SK-N-SH (cell line): ENCODE measurements at places on chromosomes 6 and 20.

GRCh38 chr6:155100087-155100486 is 105.0 kb downstream of the TIAM2 start:
- H3K36me3 ChIP-seq, result no peaks in the 10 kb centered on the region
- no peak overlapping the region for H3K4me3 ChIP-seq
- peaks cover 9% of the 10 kb centered on the region; the same call in 1 of the 2 replicates for H3K4me1 ChIP-seq

- no peak for DNase-seq
- peaks cover 13% of the 10 kb centered on the region for H3K4me1 ChIP-seq
- no peaks in the 10 kb centered on the region for H3K27me3 ChIP-seq
- H3K4me3 ChIP-seq, result peak overlapping the region; percentile 85
- H3K36me3 ChIP-seq, result peaks cover 47% of the 10 kb centered on the region
Measured at GRCh38 chr6:159762681-159763293, 942 bp downstream of the ACAT2 start.

- no peak for DNase-seq
- no peak overlapping the region for H3K27ac ChIP-seq
- peaks cover 9% of the 10 kb centered on the region; the same call in 1 of the 2 replicates for H3K4me1 ChIP-seq
- no peak overlapping the region for H3K4me3 ChIP-seq
- no peaks in the 10 kb centered on the region for H3K27me3 ChIP-seq
- no peaks in the 10 kb centered on the region for H3K36me3 ChIP-seq
Measured at GRCh38 chr6:135902756-135903331, 51.3 kb downstream of the PDE7B start.

- no peaks in the 10 kb centered on the region for H3K36me3 ChIP-seq
- no peak within 1 kb of the TSS for H3K27ac ChIP-seq
- no peaks in the 10 kb centered on the region for H3K4me1 ChIP-seq
- H3K27me3 ChIP-seq, result no peaks in the 10 kb centered on the region; the same call in 1 of the 2 replicates
- peak; percentile 23 for DNase-seq
Measured at GRCh38 chr6:128882991-128883611, at the start of gene LAMA2. Gene LAMA2, plus strand, starts transcription at chr6:128883138. Its CDS starts 108 bp downstream, at chr6:128883246.

DNA sequence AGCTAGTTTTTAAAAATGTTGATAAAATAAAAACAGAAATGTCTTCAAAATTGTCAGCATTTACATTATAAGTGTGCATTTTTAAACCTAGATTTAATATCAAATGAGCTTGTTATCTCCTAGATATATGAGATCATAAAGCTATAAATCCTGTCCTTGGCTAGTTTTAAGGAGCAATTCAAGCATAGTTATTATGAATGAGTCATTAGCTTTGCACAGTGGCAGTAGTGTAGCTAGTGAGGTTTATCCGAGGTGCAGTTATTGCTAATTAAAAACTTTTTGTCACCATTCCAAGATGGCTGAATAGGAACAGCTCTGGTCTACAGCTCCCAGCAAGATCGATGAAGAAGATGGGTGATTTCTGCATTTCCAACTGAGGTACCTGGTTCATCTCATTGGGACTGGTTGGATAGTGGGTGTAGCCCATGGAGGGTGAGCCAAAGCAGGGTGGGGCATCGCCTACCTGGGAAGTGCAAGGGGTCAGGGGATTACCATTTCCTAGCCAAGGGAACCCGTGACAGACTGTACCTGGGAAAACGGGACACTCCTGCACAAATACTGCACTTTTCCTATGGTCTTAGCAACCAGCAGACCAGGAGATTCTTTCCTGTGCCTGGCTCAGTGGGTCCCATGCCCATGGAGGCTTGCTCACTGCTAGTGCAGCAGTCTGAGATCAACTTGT is 108.8 kb upstream of the SYNCRIP start:
- DNase-seq, result no peak
- H3K27me3 ChIP-seq, result no peaks in the 10 kb centered on the region
- H3K4me1 ChIP-seq, result no peaks in the 10 kb centered on the region

GRCh38 chr6:38498085-38498484 is 141.6 kb downstream of the BTBD9 start:
- H3K4me3 ChIP-seq, result no peak overlapping the region
- H3K27me3 ChIP-seq, result no peaks in the 10 kb centered on the region
- peaks cover 14% of the 10 kb centered on the region for H3K4me1 ChIP-seq
- no peaks in the 10 kb centered on the region for H3K36me3 ChIP-seq
- no peak for DNase-seq

GRCh38 chr20:45038745-45039474 is 62.0 kb downstream of the KCNS1 start:
- peaks cover 2% of the 10 kb centered on the region; the same call in 1 of the 2 replicates for H3K36me3 ChIP-seq
- H3K27ac ChIP-seq, result no peak overlapping the region; the same call in 1 of the 2 replicates
- H3K4me3 ChIP-seq, result no peak overlapping the region
- DNase-seq, result no peak

DNA sequence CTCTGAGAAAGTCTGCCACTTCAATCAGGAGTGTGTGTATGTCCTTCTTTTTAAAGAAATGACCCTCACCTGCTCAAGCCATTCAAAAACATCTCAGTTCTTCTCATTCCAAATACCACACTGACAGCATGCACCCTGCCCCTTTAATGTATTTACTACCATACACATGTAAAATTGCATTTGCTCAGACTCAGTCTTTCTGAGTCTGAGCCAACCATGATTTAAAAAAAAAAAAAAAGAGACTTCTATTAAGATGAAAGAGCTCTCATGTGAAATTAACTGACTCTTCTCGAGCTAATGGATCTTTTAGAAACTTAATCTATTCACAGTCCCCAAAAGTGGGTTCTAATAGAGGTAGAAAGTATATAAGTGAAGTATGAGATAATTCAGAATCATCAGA is 1.4 kb upstream of the FILIP1 start:
- no peak overlapping the region for H3K27ac ChIP-seq
- DNase-seq, result no peak
- H3K27me3 ChIP-seq, result no peaks in the 10 kb centered on the region

GRCh38 chr6:88890394-88890793 is 73.0 kb downstream of the RNGTT start:
- peaks cover 4% of the 10 kb centered on the region; the same call in 1 of the 2 replicates for H3K36me3 ChIP-seq
- no peak overlapping the region for H3K4me3 ChIP-seq
- H3K4me1 ChIP-seq, result 0 out of 2 replicates have a peak, but pooled peaks cover 3% of the 10 kb centered on the region
- DNase-seq, result no peak
- no peaks in the 10 kb centered on the region for H3K27me3 ChIP-seq

DNA sequence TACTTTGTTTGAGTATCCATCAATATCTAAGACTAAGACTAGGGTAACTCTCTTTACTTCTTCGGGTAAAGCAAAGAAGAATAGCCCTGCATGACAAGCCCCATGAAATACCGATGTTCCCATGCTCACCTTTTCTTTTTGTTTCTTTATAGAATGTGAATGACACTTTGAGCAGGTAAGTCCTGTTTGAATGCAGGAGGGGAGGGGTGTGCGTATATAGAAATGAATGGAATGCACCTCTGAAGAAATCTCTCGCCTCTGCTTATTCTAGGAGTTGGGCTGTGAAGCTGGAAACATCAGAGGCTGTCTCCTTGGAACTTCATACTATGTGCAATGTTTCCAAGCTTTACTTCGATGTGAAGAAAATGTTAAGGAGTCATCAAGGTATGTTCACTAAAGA is 10.3 kb downstream of the TRIM38 start:
- H3K36me3 ChIP-seq, result peaks cover 18% of the 10 kb centered on the region
- peaks cover 16% of the 10 kb centered on the region; the same call in 1 of the 2 replicates for H3K4me1 ChIP-seq
- no peak for DNase-seq
- no peak overlapping the region for H3K27ac ChIP-seq

- H3K36me3 ChIP-seq, result peaks cover 16% of the 10 kb centered on the region
- H3K27ac ChIP-seq, result no peak overlapping the region
- H3K27me3 ChIP-seq, result no peaks in the 10 kb centered on the region
- H3K4me3 ChIP-seq, result no peak overlapping the region
Measured at GRCh38 chr6:31722173-31722572, 627 bp upstream of the LY6G6C start.

DNA sequence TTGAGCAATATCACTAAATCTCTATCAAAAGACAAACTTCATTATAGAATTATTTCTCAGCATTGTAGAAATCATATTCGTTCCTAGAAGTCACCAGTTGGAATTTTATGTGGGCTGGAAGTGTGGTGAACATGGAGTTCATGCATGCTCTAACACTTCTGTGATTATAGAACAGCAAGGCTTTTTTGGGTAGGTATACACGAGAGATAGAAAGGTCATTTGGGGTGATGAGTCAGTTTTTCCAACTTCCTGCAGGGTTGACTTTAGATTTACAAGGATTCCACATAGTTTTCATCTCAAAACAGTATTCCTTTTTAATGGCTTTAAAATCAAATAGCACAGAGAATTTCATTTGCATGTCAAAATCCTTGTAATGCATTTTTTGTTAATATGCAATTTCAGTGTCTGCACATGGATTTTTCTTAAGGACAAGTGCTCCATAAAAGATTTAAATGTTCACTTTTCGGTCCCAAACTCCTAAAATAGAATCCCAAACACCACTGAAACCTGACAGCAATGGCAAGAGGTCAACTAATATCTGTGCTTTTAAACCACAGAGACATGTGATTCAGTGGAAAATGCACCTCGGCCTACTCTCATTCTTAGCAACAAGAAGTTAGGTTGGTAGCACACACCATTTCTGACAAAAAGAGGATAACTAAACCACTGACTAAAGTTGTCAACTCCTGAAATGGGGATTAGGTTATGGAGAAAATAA is 211.0 kb downstream of the MOXD1 start:
- H3K27ac ChIP-seq, result peak overlapping the region; percentile 53; the same call in 1 of the 2 replicates
- DNase-seq, result no peak
- no peaks in the 10 kb centered on the region for H3K4me1 ChIP-seq
- no peaks in the 10 kb centered on the region for H3K27me3 ChIP-seq
- H3K4me3 ChIP-seq, result no peak overlapping the region

- H3K4me3 ChIP-seq, result no peak overlapping the region
- H3K27ac ChIP-seq, result no peak overlapping the region
- no peaks in the 10 kb centered on the region; the same call in none of the 2 replicates for H3K4me1 ChIP-seq
- H3K27me3 ChIP-seq, result peaks cover 8% of the 10 kb centered on the region; the same call in 1 of the 2 replicates
- no peaks in the 10 kb centered on the region for H3K36me3 ChIP-seq
Measured at GRCh38 chr6:70221025-70221714, 81.7 kb downstream of the COL9A1 start.

- H3K27ac ChIP-seq, result no peak overlapping the region
- no peak overlapping the region for H3K4me3 ChIP-seq
- no peaks in the 10 kb centered on the region; the same call in 1 of the 2 replicates for H3K4me1 ChIP-seq
- no peaks in the 10 kb centered on the region for H3K36me3 ChIP-seq
Measured at GRCh38 chr6:122648726-122649125, 38.5 kb downstream of the PKIB start.

DNA sequence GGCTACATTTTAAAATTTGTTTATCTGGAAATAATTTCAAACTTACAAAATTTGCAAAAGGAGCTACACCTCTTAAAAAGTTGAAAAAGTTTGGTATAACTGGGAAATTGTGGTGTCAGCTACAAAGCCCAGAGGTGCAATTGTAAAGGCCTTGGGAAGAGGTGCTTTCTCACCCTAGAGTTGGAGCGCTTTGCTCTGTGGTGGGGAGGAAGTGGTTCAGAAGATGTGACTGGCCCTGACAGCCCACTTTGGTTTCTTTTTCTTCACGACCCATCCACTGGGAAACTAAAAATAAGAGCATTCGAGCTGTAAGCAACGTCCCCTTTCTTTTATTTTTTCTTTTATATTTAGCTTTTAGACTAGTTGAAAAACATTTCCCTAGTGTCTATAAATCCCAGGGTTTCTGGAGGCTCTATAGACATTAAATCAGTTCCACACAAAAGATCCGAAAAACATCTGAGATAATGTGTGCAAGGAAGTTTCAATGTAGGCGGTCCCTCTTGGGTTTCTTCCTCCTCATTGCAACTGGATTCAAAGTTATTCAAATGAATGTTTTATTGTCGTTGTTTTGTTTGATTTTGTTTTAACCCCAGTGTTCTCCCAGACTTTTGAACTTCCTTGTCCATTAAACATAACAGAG is 397.8 kb downstream of the KIF16B start:
- no peak for DNase-seq
- no peaks in the 10 kb centered on the region for H3K27me3 ChIP-seq
- no peaks in the 10 kb centered on the region for H3K36me3 ChIP-seq
- H3K27ac ChIP-seq, result no peak overlapping the region
- H3K4me1 ChIP-seq, result peaks cover 5% of the 10 kb centered on the region; the same call in 1 of the 2 replicates
- no peak overlapping the region for H3K4me3 ChIP-seq

- no peak for DNase-seq
- no peak overlapping the region for H3K27ac ChIP-seq
- no peaks in the 10 kb centered on the region for H3K4me1 ChIP-seq
- peaks cover 3% of the 10 kb centered on the region; the same call in 1 of the 2 replicates for H3K36me3 ChIP-seq
Measured at GRCh38 chr6:97240222-97240621, 42.8 kb downstream of the MMS22L start.

DNA sequence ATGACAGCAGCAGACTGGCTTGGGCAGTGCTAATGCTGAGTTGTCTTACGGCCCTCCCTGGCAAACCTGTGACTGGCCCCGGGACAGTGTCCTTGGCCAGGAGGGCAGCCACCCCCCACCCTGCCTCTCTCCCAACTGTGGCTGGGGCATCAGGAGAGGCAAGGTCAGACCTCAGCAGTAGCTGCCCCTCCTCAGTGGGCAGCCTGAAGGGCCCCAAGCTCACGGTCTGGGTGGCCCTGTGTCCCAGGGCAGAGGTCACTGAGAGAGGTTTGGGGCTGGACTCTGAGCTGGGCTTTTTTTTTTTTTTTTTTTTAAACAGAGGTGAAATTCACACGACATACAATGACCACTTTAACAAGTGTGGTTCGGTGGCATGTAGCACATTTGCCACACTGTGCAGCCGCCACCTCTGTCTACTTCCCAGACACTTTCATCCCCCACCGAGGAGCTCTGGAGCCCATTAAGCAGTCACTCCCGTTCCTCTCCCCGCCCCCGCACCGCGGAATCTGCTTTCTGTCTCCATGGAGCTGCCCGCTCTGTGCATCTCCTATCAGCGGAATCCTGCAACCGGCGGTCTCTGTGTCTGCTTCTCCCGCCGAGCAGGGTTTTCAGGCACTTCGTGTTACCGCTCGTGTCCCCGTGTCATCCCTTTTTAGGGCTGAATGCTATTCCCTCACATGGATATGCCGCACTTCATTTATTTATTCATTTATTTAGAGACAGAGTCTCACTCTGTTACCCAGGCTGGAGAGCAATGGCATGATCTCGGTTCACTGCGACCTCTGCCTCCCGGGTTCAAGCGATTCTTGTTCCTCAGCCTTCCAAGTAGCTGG is 67.9 kb upstream of the GATA5 start:
- no peaks in the 10 kb centered on the region for H3K36me3 ChIP-seq
- H3K27me3 ChIP-seq, result no peaks in the 10 kb centered on the region; the same call in 1 of the 2 replicates
- peaks cover 12% of the 10 kb centered on the region; the same call in 1 of the 2 replicates for H3K4me1 ChIP-seq
- no peak for DNase-seq
- H3K27ac ChIP-seq, result no peak overlapping the region

DNA sequence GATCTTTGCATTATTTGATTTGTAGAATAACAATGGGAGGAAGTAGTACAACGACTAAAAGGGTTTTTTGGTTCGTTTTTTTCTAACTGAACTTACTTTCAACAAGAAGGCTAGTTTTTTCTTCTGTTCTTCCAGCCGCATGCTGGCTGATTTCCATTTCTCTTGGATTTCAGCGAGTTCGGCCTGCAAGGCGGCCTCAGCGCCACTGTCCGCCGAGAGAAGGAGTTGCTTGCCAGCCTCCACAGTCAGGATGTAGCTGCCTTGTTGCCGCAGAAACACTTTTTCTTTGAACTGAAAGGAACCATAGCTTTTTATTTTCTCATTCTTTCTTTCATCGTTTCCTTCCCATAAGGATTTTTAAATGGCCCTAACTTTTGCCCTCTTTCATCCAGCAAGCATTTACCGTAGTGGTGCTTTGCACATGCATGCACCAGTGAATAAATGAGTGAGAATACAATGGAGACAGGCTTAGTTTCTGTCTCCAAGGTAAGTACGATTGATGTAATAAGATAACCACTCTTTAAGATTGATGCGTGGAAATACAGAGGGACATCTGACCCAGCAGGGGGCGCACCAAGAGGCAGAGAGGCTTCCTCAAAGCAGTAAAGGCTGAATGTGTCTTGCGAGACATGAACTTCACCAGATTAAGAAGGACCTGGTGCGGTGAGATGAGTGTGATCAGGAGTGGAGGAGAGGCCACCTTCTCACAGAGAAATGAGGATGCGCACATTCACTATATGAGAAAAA is 398.8 kb downstream of the ESR1 start:
- H3K27ac ChIP-seq, result no peak overlapping the region
- no peak overlapping the region for H3K4me3 ChIP-seq
- H3K4me1 ChIP-seq, result no peaks in the 10 kb centered on the region
- H3K27me3 ChIP-seq, result no peaks in the 10 kb centered on the region
- H3K36me3 ChIP-seq, result peaks cover 88% of the 10 kb centered on the region
